ENCODE measurements at places on chromosomes 3 and 15.

- no peak for DNase-seq
Measured at GRCh38 chr3:41987627-41988026, 25.7 kb upstream of the ULK4 start.

DNA sequence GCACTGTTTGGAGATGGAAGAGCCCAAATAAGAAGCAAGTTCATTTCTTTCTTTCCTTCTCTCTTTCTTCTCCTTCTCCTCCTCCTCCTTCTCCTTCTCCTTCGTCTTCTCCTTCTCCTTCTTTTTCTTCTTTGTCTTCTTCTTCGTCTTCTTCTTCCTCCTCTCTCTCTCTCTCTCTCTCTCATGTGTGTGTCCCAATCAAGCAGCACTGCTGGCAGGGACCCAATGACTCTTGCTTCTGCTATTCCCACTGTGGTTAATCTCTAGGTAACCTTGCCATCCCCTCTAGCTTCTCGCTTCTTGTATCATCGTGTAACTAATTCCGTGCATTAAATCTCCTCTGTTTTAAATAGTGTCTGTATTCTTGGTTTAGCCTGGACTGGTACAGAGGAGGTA is 26.1 kb upstream of the ZNF280D start:
- DNase-seq, result no peak

DNA sequence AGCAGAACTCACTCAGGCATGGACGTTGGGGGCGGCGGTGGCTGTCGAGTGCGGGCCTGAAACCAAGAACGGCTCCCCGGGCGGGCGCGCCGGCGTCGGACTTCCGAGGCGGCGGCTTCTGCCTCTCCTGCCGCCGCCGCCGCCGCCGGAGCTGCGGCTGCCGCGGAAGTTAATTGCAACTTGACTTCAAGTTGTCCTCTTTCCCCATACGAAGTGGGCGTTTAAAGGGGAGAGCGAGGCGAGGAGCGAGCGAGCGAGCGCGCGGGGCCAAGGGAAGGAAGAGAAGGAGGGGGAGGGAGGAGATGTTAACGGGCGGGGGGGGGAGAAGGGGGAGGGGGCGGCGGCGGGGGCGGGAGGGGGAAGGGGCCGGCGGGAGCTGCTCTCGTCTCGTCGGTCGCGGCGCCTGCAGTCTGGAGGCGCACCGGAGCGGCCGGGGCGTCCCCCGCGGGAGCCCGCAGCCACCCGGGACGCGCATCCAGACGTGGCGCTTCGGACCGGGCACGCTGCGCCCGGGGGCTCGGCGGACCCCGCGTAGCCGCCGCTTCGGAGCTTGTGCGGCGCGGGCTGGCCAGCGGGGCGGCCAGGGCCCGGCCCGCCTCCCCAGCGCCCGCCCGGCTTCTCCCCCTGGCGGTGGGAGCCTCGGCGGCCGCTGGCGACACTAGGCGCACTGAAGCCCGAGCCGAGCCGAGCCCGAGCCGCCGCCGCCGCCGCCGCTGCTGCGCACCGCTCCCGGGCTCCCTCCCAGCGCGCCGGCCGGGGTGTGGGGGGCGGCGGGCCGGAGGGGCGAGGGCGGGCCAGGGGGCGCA is 19.7 kb upstream of the SATB1 start:
- peak; percentile 86 for DNase-seq

DNA sequence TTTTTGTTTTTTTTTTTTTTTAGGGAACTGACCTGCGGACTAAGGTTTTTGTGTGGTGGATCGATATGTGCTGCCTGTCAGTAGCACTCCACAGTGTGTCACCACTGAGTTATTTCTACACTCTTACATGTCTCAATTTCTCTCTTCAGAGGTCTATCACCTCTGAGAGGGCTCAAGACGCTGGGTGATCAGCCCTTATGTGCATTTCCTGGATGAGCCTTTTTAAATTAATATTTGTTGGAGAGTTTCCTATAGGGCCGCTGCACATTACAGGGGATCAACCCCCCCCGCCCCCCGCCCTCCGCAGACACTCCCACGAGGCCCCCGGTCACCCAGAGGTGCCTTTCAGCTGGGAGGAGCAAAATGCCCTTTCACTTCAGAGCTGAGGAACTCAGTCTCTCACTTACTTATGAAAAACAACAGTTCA is 34.5 kb upstream of the AP4E1 start:
- no peak for DNase-seq

- DNase-seq, result no peak
Measured at GRCh38 chr3:59565125-59565524, 515.3 kb upstream of the CFAP20DC start.

- DNase-seq, result no peak
Measured at GRCh38 chr3:23778446-23778845, 27.3 kb upstream of the UBE2E1 start.

DNA sequence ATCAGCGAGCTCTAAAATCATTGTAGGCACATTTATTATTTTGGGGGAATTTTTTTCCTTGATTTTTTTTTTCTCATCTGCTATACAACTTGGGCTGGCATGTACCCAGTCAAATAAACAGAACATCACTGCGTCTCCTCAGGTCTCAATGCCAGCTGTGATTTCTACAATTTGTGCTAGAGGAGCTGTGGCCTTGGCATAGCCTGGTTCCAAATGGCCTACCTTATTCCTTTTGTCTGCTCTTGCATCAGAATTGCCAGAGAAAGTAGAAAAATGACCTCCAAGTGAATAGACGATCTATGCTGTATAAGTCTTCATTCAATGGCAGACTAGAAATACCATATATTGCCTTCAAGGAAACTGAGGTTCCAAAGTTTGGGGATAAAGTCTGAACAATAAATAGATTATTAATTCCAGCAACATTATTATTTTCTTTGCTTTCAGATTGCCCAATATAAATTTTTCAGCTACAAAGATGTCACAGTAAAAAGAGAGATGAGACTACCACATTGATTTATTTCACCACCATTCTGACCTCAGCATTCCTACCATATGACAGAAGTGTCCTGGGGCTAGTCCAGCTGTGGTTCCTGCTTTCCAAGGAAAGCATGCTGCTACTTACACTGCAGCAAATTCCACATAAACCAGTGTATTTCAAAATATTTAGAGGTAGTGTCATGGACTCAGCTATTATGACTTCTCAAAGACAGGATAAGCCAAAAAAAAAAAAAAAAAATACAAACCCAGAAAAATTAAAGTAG is 493.9 kb upstream of the ZNF385D start:
- no peak for DNase-seq

GRCh38 chr15:48718646-48719045 is 73.1 kb upstream of the FBN1 start:
- DNase-seq, result no peak

DNA sequence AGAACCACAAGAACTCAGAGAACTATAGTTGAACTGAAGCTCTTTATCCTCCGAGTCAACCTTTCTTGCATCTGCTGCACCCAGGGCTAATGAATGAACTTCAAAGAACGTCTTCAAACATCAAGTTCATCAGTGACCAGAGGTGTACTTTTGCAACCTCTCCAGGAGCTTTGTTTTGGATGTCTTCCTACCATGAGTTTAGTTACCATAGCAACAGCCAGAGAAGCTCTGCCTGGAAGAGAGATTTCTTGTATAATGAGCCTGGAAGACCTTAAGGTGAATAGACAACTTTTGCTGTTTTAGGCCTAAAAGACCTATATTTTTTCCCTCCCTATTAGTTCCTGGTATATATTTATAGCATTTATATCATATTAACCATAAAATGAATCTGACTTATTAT is 9.1 kb downstream of the ACTC1 start:
- DNase-seq, result no peak

DNA sequence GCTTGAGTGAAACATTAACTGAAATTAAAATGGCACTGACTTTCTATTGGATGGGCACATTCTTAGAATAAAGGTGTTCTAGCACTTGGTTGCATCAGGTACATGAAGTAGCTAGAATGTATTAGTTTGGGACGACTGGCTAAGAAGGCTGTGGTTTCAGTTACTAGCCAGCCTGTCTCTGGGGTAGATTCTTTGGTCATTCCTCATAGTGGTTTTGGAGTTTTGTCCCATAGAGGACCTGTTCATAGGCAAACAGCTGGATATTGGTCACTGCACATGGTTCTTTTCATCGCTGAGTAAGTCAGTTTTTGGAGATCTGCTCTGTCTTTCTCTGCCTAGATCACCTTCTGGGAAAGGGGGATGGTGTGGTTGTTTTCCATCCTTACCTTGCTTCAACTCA is 55.3 kb downstream of the ADAMTSL3 start:
- no peak for DNase-seq

DNA sequence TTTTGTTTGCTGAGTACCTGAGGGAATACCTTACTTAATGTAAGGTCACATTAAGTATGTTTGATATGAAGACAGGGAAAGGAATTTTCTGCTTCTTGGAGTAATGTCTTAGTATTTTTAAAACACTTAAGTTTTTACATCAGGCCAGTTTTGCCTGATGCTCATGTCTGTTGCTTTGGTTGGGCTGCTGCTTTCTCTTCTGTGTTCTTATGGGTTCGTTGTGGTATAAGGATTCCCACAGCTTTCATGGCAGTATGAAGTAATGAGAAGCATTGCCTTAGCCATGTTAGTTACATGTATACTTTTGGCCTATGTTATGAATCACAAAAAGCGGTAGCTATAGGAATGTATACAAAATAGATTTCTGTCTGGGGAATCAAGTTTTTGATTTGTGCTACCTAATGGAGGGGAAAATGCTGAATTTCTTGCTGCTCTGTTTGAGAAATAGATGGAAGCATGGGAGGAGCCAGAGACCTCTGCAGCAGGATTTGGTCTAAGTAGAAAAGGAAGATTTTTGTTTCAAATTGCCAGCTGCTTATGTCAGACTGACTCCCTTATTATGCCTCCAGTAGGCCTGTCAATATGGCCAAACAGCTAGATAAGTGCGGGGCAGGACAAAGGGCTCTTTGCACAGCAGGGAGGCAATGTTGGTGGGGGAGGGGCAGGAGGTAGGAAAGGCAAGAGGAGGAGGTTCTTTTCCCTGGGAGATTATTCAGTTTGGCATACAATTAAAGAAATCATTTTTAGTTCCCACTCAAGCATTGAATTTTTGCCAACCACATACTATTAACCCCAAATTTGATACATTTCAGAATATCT is 5.2 kb downstream of the SETD5 start:
- DNase-seq, result peak; percentile 66

DNA sequence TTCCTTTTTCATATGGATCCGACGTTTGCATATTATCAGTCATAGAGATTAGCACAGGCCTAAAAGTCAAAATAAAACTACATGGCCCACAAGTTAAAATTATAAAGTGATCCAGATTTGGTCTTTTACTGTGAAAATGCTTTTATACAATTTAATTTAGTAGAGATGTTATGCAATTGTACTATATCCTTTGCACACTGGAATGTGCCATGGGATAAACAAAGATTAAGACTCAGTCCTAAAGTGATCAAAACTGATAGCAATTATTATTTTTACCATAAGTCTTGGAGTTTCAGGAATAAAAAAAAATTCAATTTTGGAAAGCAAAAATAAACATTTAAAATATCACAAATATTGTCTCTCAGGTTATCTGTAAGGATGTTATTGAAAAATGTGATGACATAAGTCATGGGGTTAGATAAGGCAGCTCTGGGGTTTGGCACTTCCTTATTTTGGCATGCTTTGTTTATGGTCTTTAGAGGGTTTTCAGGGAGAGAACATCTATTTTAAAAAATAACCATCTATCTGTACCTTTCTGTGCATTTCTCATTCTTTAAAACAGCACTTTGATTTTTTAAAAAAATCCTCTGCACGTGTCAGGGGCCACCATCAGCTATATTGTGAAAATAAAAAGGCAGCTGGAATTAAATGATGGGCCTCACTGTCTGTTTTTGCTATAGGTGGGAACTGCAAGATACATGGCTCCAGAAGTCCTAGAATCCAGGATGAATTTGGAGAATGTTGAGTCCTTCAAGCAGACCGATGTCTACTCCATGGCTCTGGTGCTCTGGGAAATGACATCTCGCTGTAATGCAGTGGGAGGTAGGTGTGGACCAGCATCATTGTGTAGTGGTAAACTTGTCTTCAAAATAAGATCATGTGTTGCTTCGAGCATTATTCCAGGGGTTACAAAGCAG is 67.3 kb downstream of the TGFBR2 start:
- DNase-seq, result no peak

GRCh38 chr15:80925597-80926059 is 64.0 kb downstream of the MESD start:
- no peak for DNase-seq

GRCh38 chr15:44011238-44011854 is 183.7 kb downstream of the FRMD5 start:
- no peak for DNase-seq

DNA sequence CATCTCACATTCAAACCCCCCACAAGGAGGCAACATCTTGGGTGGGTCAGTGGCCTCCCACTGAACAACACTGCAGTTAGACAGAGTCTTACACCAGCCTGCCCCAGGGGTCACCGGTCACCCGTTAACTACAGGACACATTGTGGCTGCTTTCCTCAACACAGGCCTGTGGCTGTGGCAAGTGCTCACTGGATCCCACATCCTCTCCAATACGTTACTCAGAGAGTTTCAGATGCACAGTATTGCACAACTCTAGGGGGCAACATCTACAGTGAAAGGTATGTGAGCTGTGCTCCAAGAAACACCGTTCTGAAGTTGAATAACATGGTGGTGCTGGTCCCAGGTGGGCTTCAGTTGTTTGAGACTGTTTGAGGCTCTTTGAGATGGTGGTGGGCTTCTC is 41.0 kb downstream of the CTDSPL start:
- DNase-seq, result no peak

DNA sequence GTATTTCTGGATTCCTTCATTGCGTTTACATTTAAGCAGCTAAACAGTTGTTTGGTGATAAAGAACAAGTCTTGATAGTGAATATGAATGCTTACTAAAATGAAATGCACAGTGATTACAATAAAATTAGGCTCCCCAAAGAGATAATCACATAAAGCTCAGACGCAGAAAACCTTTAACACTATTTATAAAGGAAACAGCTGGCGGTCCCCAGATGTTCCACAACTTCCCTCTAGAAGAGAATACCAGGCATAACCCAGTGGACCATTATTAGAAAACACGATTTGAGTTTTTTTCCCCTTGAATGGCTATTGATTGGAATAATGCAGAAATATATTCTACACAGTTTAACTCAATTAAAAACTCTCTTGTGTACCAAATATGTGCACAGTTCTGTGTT is 573.2 kb downstream of the DIPK2A start:
- no peak for DNase-seq

GRCh38 chr3:59572106-59572505 is 522.3 kb upstream of the CFAP20DC start:
- no peak for DNase-seq

DNA sequence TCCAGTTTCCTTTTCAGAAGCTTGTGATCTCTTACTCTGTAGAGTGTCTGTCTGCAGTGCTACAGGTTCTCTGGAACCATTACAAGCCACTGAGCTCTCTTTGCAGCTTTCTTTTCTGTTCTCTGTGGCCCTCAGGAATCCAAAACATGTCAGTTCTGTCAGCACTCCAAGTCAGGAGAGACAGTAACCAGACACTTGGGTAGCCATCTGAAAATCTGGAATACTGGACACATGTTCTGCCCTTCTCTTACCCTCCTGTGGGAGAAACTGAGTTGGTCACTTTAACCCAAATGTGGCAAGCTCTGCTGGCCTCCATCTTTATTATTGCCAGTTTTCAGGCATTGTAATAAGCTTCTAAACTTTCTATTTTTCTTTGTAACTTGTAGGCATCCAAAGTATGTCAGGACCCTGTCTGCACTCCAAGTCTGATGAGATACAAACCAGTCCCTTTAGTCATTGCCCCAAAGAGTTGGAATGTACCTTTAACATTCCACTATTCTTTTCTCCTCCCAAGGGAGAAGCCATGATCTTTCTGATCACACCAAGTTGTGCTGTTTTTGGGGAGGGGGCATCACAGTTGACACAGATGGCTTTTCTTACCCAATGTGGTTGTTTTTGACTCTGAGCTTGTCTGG is 183.7 kb downstream of the DPH6 start:
- no peak for DNase-seq

Data from SK-N-DZ (cell line).